CD4-positive, alpha-beta T cell (primary cell): ENCODE measurements at places on chromosomes 3 and 15. TPM values are rescaled to one million over a fixed set of nuclear protein-coding genes. Genes with fewer than 3 reads are reported as not detected.

SAXO2 gene
- total RNA-seq = 11.1 TPM

CCDC33 gene
- not detected for total RNA-seq

NR2E3 gene
- total RNA-seq = not detected

GRCh38 chr15:65578904-65579728 is 31.8 kb downstream of the INTS14 start:
- no peak overlapping the region for H3K4me3 ChIP-seq
- H3K27ac ChIP-seq = no peak overlapping the region
- H3K27me3 ChIP-seq = no peaks in the 10 kb centered on the region
- H3K36me3 ChIP-seq = peaks cover 53% of the 10 kb centered on the region

- H3K27ac ChIP-seq = no peak overlapping the region
- H3K4me1 ChIP-seq = no peaks in the 10 kb centered on the region
- DNase-seq = no peak
- no peaks in the 10 kb centered on the region for H3K36me3 ChIP-seq
Observed at GRCh38 chr3:142239421-142239820, 14.0 kb upstream of the GK5 start.

DNA sequence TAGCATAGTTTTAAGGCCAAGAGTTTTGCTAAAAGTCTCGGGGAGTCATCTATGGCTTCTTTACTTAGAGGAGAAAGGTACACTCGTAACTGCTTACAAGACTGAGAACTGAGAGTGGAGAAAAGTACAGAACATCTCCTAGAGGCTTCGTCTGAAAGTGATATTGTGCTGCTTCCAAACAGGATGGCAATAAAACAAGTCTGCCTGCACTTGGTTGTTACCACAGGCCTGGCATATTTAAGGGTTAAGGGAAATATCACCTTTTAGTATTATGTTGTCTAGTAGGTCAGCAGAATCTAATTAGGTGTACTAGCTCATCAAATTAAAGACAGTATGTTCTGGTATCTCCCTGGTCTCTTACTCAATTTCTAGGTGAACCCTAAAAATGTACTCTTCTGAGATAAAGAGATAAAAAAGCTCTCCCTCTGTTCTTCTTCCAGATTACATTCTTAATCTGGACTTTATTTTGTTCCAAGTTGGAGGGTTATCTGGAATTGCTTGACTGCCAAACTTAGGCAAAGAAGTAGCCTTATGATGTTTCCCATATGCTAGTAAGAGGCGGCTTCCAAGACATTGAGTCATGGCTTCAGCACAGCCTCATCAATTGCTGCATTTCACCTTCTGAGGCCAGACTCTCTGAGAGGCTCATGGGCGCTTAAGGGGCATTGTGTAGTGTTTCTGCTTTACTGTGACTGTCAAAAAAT is 181.3 kb downstream of the LSAMP start:
- H3K27ac ChIP-seq = no peak overlapping the region
- no peaks in the 10 kb centered on the region for H3K36me3 ChIP-seq
- H3K4me1 ChIP-seq = no peaks in the 10 kb centered on the region
- no peaks in the 10 kb centered on the region for H3K27me3 ChIP-seq
- DNase-seq = no peak
- no peak overlapping the region for H3K4me3 ChIP-seq

GRCh38 chr3:120369037-120369467 is 19.9 kb upstream of the LRRC58 start:
- H3K36me3 ChIP-seq = no peaks in the 10 kb centered on the region
- DNase-seq = no peak
- no peaks in the 10 kb centered on the region for H3K4me1 ChIP-seq
- H3K27ac ChIP-seq = no peak overlapping the region
- H3K27me3 ChIP-seq = no peaks in the 10 kb centered on the region
- no peak overlapping the region for H3K4me3 ChIP-seq

DNA sequence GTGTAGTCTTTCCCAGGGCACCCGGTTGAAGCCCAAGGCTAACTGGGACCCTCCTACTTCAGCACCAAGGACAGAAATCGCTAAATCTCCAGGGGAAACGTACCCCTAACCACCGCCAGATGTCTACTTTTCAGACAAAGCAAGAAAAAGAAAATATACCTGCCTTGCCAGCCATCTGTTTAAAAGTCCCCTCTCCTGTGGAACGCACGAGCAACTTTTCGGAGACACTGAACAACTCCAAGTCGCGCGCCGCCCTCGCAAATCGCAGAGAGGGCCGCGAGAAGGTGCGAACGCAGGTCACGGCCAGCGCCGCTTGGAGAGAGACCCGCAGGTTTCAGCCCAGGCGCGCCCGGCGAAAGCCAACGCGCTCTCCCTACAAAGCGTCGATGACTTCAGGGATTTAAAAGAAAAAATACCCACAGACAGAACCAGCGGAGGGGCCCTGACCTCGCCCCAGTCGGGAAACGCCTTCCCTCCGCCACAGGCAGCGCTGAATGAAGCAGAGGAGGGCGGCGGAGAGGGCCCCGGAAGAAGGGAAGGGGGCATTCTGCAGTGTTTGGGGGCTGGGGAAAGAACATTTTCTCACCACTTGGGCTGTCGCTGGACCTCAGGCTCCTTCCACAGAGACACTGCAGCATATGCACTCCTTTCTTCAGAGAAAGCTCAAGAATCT is 213.1 kb downstream of the FGF12 start:
- H3K27me3 ChIP-seq = peaks cover 37% of the 10 kb centered on the region
- H3K4me1 ChIP-seq = no peaks in the 10 kb centered on the region
- H3K27ac ChIP-seq = no peak overlapping the region
- no peak overlapping the region for H3K4me3 ChIP-seq
- DNase-seq = no peak

DNA sequence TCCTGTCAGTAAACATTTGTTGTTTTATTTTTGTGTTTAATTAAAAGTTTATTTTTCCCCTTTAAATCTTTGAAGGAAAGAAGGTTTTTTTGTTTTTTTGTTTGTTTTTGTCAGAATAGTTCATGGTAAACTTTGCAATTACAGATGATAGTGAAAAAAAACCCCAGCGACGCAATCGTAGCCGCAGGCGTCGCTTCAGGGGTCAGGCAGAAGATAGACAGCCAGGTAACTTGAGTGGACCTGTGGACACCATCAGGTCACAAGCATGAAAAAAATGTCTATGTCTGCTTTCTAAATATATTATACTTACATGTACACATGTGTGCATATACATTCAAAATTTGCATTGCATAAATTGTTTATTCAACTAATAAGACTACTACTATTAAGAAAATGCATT is 18.6 kb downstream of the DNAJC19 start:
- H3K27ac ChIP-seq = no peak overlapping the region
- H3K4me1 ChIP-seq = no peaks in the 10 kb centered on the region
- no peak overlapping the region for H3K4me3 ChIP-seq
- H3K36me3 ChIP-seq = peaks cover 62% of the 10 kb centered on the region
- no peak for DNase-seq
- no peaks in the 10 kb centered on the region for H3K27me3 ChIP-seq

DNA sequence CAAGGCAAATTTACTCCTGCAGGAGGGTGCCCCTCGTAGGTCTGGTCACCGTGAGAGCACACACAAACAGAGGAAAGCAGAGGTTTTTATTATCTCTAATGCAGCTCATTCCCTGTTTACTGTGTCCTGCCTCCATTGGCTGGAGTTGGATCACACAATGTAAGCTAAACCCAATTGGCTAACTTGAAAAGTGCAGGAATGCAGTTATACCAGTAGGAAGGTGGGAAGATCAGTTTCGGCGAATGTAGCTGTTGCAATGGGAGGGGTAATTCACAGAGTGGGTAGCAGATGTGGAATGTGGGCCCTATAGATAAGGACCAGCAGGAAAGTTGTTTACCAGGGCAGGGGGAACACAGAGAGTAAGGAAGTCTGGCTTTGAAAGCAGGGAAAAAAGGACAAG is 42.5 kb upstream of the NPAP1 start:
- H3K27ac ChIP-seq = no peak overlapping the region
- H3K27me3 ChIP-seq = no peaks in the 10 kb centered on the region
- no peak for DNase-seq
- H3K4me1 ChIP-seq = no peaks in the 10 kb centered on the region
- no peak overlapping the region for H3K4me3 ChIP-seq
- H3K36me3 ChIP-seq = no peaks in the 10 kb centered on the region

GRCh38 chr3:45792036-45792435 is 4.3 kb downstream of the SLC6A20 start:
- DNase-seq = no peak
- no peak overlapping the region for H3K27ac ChIP-seq
- H3K36me3 ChIP-seq = no peaks in the 10 kb centered on the region
- H3K27me3 ChIP-seq = peaks cover 30% of the 10 kb centered on the region

- no peak overlapping the region for H3K4me3 ChIP-seq
- no peak for DNase-seq
- H3K27ac ChIP-seq = no peak overlapping the region
- no peaks in the 10 kb centered on the region for H3K27me3 ChIP-seq
- H3K4me1 ChIP-seq = peaks cover 15% of the 10 kb centered on the region
Observed at GRCh38 chr3:9887480-9887879, 2.9 kb upstream of the JAGN1 start.

DNA sequence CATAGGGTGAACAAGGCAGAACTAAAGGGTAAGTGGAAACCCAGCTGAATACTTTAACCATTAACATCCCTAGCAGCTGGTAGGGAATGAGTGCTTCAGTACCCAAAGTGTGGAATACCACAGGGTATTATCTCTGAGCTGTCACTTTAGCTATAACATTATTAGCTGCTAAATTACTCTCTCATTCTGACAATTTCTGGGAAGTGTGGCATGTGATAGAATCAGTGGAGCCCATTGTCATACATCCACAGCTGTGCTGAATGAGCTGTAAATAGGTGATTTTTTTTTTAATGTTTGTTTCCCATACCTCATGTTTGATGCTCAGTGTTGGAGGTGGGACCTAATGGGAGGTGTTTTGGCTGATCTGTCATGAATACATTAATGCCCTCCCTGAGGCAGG is 894.3 kb downstream of the DIPK2A start:
- no peak overlapping the region for H3K4me3 ChIP-seq
- DNase-seq = no peak
- no peak overlapping the region for H3K27ac ChIP-seq
- H3K36me3 ChIP-seq = no peaks in the 10 kb centered on the region
- no peaks in the 10 kb centered on the region for H3K4me1 ChIP-seq

GRCh38 chr3:58353722-58354553 is 21.2 kb downstream of the PXK start:
- no peaks in the 10 kb centered on the region for H3K27me3 ChIP-seq
- peaks cover 3% of the 10 kb centered on the region for H3K36me3 ChIP-seq
- DNase-seq = no peak
- H3K4me1 ChIP-seq = peaks cover 26% of the 10 kb centered on the region

DNA sequence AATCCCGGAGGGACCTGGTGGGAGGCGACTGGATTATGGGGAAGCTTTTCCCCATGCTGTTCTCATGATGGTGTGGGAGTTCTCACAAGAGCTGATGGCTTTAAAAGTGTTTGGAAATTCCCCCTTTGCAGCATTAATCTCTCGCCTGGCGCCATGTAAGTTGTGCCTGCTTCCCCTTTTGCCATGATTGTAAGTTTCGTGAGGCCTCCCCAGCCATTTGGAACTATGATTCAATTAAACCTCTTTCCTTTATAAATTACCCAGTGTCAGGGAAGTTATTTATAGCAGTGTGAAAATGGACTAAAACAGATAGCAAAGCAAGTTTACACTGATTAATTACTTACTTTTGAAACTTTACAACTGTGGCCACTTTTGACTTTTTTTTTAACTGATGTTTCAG is 10.6 kb upstream of the U2SURP start:
- H3K27me3 ChIP-seq = no peaks in the 10 kb centered on the region
- DNase-seq = no peak
- H3K27ac ChIP-seq = no peak overlapping the region

DNA sequence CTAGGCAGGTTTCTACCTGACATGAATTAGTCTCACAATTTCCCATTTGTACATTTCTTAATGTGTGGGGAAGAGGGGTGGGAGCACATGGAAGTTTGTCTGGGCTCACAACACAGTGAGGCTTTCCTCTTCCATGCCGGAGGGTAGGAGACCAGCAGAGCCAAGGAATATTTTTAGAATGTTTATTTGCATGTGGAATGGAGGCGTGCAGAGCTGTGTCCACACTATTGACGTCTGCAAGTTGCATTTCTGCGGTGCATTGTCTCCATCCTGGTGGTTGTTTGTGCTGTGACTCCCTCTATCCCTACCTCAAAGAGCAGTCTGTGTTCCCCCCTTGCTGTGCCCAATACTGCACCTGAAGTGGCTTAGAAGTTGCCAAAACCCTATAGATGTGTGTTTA is 103.1 kb upstream of the LRTM1 start:
- no peak for DNase-seq
- H3K27ac ChIP-seq = no peak overlapping the region
- H3K4me3 ChIP-seq = no peak overlapping the region
- H3K36me3 ChIP-seq = no peaks in the 10 kb centered on the region
- no peaks in the 10 kb centered on the region for H3K4me1 ChIP-seq
- H3K27me3 ChIP-seq = no peaks in the 10 kb centered on the region

DNA sequence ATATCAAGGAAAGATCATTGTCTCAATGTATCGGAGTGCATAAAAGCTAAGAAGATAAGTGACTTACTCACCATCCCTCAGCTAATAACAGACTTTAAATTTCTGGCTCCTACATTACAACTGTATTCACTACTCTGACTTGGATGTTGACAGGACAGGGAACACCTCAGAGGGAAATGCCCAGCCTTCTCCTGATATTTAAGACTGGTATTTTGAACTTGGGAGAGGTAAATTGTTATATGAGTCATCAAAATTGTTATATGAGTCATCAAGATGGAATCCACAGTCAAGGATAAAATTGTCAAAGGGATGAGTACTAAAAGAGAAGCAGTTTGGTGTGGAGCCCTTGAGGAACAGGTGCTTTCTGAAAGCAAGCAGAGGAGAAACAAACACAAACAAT is 961.4 kb downstream of the VGLL3 start:
- no peaks in the 10 kb centered on the region for H3K4me1 ChIP-seq
- no peaks in the 10 kb centered on the region for H3K36me3 ChIP-seq

DNA sequence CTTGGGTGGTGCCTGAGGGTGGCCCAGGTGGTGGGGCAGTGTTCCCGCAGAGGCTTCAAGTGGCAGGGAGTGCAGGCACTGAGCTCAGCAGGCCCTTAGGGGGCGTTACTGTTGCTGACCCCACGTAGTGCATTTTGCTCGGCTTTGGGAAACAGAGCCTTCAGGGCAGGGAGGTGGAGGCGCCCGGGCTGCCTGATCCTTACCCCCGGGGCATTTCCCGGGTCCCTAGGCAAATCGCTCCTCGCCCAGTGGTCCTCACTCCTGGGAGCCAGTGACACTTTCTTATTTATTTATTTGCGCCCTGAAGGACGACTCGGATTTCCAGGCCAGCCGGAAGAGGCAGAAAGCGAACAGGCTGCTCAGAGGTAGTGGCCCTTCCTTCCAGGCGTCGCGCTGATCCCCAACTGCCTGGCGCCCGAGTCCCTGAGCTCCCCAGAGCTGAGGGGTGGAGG is 10.1 kb upstream of the FOXB1 start:
- no peaks in the 10 kb centered on the region for H3K36me3 ChIP-seq
- no peak overlapping the region for H3K4me3 ChIP-seq
- peaks cover 76% of the 10 kb centered on the region for H3K27me3 ChIP-seq
- no peak for DNase-seq
- H3K4me1 ChIP-seq = peaks cover 35% of the 10 kb centered on the region
- no peak overlapping the region for H3K27ac ChIP-seq
